ENCODE measurements at places on chromosomes 2 and 18.

DNA sequence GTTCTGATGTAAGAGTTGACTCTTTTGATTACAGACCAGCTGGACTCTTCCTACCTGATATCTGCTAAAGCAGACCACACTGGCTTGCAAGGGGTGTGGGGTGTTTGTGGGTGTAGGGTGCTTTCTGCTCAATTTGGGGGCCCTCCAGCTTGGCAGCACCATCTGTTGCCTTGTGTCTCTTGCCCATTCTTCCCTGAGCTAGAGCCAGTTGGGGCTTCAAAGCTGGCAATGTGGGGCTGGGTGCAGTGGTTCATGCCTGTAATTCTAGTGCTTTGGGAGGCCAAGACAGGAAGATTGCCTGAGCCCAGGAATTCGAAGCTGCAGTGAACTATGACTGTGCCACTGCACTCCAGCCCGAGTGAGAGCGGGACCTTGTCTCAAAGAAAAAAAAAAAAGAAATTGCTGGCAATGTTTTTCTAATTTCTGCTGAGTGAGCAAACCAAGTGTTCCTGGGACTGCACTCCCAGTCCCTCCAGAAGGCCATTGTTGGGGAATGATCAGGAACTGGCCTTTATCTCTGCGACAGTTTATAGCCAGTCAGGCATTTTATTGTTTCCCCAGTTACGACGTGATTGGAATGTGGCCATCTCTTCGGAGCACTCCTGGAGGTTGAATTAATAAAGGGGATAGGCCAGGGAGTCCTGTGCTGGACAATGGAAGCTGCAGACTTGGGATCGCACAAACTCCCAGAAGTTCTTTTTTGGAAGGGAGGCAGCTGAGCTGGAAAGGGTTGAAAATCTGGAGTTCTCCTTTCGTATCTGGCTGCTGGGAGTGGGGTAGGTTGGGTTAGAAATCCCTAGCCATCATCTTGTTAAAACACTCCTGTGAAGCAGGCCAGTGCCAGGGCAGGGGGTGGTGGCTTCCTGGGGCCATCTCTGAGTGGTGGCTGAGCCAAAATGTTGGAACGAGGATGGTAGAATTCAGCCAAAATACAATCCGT lies 57.2 kb downstream of the LIPG start:
- no peaks in the 10 kb centered on the region for H3K36me3 ChIP-seq
- no peaks in the 10 kb centered on the region for H3K4me1 ChIP-seq
- H3K27ac ChIP-seq: no peak overlapping the region
- DNase-seq: no peak
- H3K4me3 ChIP-seq: no peak overlapping the region

DNA sequence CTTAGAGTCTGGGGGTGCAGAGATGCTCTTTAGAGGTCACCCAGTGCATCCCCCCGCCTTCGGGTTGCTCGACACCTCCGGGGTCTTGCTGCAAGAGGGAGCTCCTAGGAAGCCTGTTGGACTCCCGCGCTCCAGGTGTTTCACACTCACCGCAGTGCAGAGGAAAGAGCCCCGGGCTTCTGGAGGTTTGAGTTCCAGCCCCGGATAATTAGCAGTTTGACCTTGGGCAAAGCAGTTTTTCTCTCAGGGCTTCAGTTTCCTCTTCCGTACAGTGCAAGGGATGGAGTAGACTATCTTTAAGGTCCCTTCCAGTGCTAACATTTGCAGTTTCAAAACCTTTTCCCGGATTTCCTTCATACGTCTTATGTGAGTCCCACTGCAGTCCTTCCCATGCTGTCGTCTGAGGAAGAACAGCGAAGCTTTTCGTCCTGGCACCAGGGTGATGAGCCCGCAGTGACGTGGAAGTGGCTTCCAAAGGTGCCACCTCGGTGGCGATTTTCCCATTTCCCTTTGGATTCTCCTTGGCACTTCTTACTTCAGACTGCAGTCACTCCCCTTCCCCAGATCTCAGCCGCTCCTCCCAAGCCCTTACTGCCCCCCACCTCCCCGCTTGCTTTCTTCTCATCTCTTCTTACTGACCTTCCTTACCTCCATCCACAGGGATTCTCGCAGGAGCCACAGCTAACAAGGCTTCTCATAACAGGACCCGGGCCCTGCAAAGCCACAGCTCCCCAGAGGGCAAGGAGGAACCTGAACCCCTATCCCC lies 585 bp downstream of the PNKD start:
- H3K4me3 ChIP-seq: peak overlapping the region; percentile 89
- peaks cover 25% of the 10 kb centered on the region for H3K36me3 ChIP-seq
- H3K27me3 ChIP-seq: no peaks in the 10 kb centered on the region

- H3K4me1 ChIP-seq: no peaks in the 10 kb centered on the region
- H3K27me3 ChIP-seq: peaks cover 17% of the 10 kb centered on the region
Observed at GRCh38 chr2:9179572-9180201, 26.9 kb upstream of the ASAP2 start.

GRCh38 chr2:217944923-217945322 lies 57.9 kb downstream of the TNS1 start:
- peaks cover 31% of the 10 kb centered on the region for H3K27me3 ChIP-seq
- no peaks in the 10 kb centered on the region for H3K4me1 ChIP-seq
- H3K36me3 ChIP-seq: no peaks in the 10 kb centered on the region
- DNase-seq: no peak
- H3K27ac ChIP-seq: no peak overlapping the region

- DNase-seq: peak; percentile 24
- H3K36me3 ChIP-seq: peaks cover 40% of the 10 kb centered on the region
- H3K27me3 ChIP-seq: no peaks in the 10 kb centered on the region
- H3K27ac ChIP-seq: peak overlapping the region; percentile 96
- peaks cover 56% of the 10 kb centered on the region for H3K4me1 ChIP-seq
- peak overlapping the region; percentile 94 for H3K4me3 ChIP-seq
Observed at GRCh38 chr2:61177727-61178549, 15.9 kb downstream of the C2orf74 start.

- no peak overlapping the region for H3K4me3 ChIP-seq
- H3K4me1 ChIP-seq: peaks cover 23% of the 10 kb centered on the region
- no peak for DNase-seq
- no peak overlapping the region for H3K27ac ChIP-seq
- H3K36me3 ChIP-seq: peaks cover 41% of the 10 kb centered on the region
Observed at GRCh38 chr18:57579934-57580333, 6.6 kb downstream of the FECH start.

- peaks cover 21% of the 10 kb centered on the region for H3K36me3 ChIP-seq
- peak overlapping the region; percentile 59 for H3K4me3 ChIP-seq
- H3K4me1 ChIP-seq: peaks cover 19% of the 10 kb centered on the region
- no peaks in the 10 kb centered on the region for H3K27me3 ChIP-seq
- DNase-seq: no peak
Observed at GRCh38 chr2:30503007-30503694, 56.1 kb downstream of the LCLAT1 start.

DNA sequence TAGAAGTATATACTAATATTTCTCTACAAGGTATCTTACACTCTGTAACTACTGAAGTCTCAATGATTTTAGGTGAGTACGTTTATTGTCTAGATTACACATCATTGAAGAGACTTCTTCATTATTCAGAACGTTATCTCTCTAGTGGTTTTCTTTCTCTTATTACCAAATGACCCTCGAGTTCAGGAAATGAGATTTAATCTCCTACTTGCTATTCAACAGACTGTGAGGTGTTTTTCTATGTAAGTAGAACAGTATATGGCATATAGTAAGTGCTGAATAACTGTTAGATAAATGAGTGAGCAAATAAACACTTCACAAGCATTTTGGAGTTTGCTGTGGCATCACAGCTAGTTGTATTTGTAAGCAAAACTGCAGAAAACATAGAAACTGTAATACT lies 947.2 kb upstream of the SLC39A10 start:
- no peak overlapping the region for H3K27ac ChIP-seq
- no peaks in the 10 kb centered on the region for H3K27me3 ChIP-seq
- no peaks in the 10 kb centered on the region for H3K4me1 ChIP-seq
- no peak for DNase-seq
- H3K4me3 ChIP-seq: no peak overlapping the region

DNA sequence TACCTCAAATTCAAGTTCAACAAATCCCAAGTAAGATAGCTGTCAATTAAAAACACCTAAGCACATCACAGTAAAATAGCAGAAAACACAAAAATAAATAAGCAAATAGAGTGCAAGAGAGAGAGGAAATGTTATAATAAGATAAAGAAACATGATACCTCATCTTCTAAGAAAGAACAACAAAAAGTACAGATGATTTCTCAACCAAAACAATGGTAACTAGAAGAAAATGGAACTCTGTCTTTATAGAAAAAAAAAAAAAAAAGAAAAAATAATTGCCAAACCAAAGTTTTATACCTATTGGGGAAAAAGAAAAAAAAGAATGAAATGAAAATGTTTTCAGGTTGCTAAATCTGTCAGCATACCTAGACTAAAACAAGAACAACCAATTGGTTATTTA lies 1253.5 kb upstream of the CDH2 start:
- H3K36me3 ChIP-seq: no peaks in the 10 kb centered on the region
- H3K27me3 ChIP-seq: no peaks in the 10 kb centered on the region
- no peaks in the 10 kb centered on the region for H3K4me1 ChIP-seq
- H3K27ac ChIP-seq: no peak overlapping the region

DNA sequence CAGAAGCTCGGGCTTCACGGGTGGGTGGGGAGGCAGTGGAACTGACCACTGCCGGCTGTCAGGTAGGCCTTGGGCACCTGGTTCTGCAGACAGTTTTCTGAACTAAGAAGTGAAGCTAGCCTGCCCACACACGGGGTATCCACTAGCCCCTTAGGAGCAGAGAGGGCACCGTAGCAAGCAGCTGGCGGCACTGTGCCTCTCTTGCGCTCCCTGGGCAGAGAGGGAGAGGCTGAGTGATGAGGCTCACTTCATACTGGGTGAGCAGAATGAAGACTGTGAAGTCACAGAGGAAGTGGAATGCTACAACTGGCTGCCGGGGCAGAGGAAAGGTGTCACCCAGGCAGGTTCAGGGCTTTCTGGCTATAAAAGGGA lies 753 bp downstream of the ITPRIPL1 start:
- H3K36me3 ChIP-seq: peaks cover 12% of the 10 kb centered on the region
- DNase-seq: no peak
- H3K4me1 ChIP-seq: peaks cover 32% of the 10 kb centered on the region
- H3K27ac ChIP-seq: peak overlapping the region; percentile 90

DNA sequence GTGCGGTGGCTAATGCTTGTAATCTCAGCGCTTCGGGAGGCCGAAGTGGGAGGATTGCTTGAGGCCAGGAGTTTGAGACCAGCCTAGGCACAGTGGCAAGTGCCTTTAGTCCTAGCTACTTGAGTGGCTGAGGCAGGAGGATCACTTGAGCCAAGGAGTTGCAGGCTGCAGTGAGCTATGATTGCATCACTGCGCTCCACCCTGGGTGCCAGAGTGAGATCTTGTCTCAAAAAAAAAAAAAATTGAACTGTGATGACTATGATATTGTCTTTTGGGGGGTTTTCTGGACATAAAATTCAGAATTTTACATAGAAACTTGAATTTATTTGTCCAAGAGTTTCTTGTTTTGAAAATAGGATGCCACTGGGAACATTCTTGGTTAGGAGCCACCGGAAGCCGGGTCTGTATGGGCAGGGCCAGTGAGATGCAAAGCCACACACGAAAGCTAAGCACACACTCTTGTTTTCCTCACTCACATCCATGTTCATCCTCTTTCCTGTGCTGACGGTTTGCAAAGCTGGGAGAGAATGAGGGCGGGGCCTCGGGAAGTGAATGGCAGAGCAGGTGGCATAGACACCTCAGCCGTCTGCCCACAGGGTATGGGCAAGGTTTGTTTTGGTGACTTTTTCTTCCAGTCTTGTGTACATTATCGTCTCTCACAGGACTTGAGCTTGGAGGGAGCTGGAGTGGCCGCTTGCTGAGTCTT lies 12.6 kb downstream of the AGAP1 start:
- H3K27ac ChIP-seq: no peak overlapping the region
- peaks cover 2% of the 10 kb centered on the region for H3K4me1 ChIP-seq
- H3K27me3 ChIP-seq: peaks cover 25% of the 10 kb centered on the region
- no peaks in the 10 kb centered on the region for H3K36me3 ChIP-seq
- no peak for DNase-seq

DNA sequence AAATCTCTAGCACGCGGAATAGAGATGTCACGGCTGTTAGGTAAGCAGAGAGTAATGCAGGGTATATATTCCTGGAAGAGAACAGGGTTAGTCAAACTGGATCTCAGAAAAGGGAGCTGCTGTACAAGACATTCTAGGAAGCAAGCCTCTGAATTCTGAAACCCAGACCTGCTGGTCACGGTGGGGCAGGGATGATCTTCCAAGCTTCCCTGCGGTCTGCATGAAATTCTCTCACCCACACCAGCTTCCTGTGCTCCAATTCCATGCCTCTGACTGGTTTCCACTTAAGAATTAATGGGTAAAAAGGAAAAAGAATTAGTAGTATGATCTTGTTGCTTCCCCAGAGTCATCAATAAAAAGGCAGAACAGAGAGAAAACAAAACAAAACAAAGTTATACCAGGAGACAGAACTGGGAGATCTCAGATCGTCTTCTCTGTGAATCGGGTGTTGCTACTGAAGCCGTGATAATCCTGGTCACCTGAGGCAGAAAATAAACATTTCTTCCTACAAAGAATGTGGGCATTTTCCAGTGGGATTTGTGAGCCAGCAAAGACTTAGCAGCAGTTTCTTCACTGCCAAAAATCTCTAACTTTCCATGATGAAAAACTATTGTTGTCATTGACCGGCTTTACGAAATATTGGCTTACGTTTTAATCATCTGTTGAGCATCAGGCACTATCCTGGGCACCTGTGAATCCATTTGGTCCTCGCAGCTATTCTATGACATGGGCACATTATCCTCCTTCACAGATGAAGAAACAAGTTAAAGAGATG lies 5.3 kb upstream of the CYP27C1 start:
- H3K36me3 ChIP-seq: peaks cover 5% of the 10 kb centered on the region
- no peak for DNase-seq
- H3K4me3 ChIP-seq: no peak overlapping the region
- peaks cover 32% of the 10 kb centered on the region for H3K27me3 ChIP-seq
- no peak overlapping the region for H3K27ac ChIP-seq

GRCh38 chr2:151230627-151231140 lies 31.0 kb downstream of the RBM43 start:
- H3K27me3 ChIP-seq: peaks cover 21% of the 10 kb centered on the region
- no peaks in the 10 kb centered on the region for H3K36me3 ChIP-seq
- DNase-seq: no peak
- no peak overlapping the region for H3K27ac ChIP-seq
- no peaks in the 10 kb centered on the region for H3K4me1 ChIP-seq
- H3K4me3 ChIP-seq: no peak overlapping the region

DNA sequence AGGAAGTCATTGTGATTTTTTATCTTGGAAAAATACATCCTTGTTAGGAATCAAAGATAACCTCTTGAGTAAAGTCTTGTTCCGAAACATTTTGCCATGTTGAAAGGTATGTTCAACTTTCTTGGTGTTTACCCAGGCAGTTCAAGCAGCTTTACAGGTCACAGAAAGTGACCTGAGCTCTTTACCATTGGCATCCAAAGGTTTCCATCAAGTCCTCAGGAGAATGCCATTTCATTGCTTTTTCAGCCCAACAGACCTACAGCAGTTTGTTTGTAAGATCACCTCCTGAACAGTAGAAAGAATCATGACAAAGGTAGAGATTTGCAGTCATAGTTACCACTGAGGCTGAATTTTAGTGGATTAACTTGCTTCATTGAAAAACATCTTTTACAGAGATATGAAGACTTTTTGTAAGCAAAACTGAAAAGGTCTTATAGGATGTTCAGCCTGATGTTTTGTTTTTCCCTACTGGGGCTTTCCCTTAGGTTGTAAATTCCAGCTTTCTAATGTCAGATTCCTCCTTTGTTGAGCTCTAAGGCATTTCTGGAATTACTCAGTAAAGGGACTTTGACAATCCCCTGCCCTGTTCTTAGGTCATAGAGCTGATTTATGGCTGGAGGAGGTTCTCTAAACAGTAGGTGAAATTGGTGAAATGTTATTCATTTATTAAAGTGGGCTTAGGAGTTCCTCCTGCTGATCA lies 236.8 kb upstream of the RBMS1 start:
- H3K4me1 ChIP-seq: peaks cover 8% of the 10 kb centered on the region
- no peak overlapping the region for H3K4me3 ChIP-seq

- no peak overlapping the region for H3K27ac ChIP-seq
- H3K27me3 ChIP-seq: no peaks in the 10 kb centered on the region
- peaks cover 6% of the 10 kb centered on the region for H3K4me1 ChIP-seq
- no peak overlapping the region for H3K4me3 ChIP-seq
- H3K36me3 ChIP-seq: peaks cover 4% of the 10 kb centered on the region
Observed at GRCh38 chr2:3125761-3126130, 251.9 kb downstream of the EIPR1 start.

Data from stimulated activated naive B cell treated with anti-CD40 and anti-IgM and Interleukin-4, amounts not matched to agents 10 μg/mL and 1 μg/mL and 100 μg/mL, for 72 hours (primary cell).